ENCODE measurements at places on chromosomes 2 and 18.
A peak's percentile ranks its signal among the peaks of the same experiment; 100 is the strongest.

DNA sequence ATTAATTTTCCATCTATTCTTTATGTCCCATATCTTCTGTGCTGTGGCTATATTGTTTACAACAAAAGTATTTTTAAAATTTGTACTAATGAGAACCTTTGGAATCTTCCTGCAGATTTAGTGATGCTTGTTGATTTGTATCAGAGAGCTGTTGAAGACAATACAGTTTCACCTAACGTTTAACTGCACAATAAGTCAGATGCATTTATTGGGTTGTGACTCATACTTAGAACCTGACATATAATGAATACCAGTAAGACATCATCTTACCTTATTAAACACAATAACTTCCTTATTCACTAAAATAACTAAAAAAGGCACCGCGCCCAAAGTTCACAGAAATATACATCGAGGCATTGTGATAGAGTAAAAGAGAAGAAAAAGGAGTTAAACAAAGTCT lies 43.8 kb upstream of the IL1R1 start:
- DNase-seq = no peak

- DNase-seq = no peak
Observed at GRCh38 chr2:239087046-239087710, 239.3 kb downstream of the TWIST2 start.

- DNase-seq = no peak
Observed at GRCh38 chr2:75340560-75340959, 141.2 kb upstream of the TACR1 start.

DNA sequence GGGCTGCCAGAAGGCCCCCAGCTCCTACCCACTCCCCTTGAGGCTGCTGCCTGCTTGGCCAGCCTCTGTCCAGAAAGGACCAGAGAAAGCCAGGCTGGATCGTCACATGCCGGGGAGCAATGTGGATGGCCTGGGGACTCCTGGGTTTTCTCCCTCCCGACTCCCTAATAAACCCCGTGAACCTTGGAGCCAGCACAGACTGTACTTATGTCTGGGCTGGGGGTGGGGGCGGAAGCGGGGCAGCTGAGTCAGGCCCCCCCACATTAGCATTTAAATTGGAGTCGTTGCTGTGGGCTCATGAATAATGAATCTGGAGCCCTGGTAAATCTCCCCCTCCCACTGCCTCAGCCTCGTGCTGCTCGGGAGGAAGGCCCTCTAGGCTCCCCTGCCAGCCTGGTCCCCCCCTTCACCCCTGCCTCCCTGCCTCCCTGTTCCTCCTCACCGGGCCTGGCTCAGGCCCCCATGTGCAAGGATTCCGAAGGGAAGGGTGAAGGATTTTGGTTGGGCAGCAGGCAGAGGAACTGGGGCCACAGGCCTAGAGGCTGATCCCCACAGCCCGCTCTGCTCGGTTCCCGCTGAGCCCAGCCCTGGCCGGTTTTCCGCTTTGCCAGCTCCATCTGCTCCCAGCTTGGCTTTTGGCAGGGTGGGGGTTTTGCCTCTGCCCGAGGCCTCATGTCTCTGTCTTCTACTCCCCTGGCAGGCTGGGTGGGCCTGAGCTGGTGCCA lies 7.3 kb upstream of the ASIC4 start:
- no peak for DNase-seq

DNA sequence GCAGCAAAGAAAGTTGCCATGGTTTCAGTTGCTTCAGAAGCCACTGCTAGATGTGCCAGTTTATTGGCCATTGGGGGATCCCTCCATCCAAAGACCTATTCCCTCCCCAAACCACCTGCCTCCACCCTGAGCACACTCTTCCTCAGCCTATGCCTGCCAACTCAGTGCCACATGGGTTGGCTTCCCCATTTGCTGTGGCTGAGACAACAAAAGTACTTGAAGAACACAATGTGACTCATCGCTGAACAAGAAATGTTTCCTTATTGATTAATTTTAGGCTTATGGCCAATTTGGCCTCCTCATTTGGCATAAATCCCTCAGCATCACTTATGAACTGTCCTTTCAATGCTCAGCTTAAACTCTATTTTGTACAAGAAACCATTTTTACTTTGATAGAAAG lies 215.9 kb downstream of the TMEM247 start:
- no peak for DNase-seq

- DNase-seq = no peak
Observed at GRCh38 chr2:24110660-24111303, 12.4 kb downstream of the PFN4 start.

DNA sequence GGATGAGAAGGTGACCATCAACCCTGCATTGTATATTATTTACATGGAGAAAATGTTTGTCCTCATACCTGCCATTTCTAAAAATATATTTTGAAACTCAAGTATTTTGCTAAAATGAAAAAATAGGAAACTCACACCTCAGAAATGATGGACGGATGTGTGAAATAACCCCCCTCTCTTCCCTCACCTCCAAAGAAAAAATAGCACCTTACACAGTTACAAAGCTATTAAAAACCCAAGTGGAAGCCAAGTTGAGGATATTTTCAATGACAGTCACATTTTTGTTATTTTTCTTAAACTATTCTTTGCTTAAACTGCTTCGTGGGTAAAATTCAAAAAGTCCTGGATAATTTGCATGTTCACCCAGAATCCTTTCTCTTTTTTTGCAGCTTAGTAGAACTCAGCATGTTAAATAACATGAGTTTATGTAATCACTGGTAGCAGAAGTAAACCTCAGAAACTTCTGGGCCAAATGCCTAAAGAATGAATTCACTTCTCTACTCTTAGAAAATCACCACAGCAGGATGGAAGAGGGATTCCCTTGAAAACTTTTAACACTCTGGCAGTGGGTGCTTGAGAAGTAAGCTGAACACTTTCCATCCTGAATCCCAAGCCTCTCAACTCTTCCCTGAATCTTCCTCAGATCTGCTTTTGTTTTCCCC lies 768 bp downstream of the DSC1 start:
- DNase-seq = no peak

GRCh38 chr2:209721497-209721896 lies 50.1 kb upstream of the UNC80 start:
- no peak for DNase-seq

DNA sequence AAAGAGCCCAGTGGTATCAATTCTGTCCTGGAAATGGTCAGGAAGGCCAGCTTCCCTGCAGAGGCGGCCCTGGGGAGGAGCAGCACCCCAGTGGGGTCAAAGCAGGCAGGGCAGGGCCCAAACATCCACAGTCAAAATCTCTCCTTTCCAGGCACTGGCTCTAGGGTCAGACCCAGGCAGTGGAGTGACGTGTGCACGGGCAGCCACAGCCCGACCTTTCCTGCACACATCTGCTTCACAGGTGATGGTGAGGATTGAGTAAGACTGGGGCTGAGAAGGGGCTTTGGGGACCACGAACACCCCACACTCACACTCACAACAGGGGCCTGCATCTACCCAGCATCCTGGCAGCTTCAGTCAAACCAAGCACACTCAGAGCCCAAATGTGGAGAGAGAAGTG lies 97.8 kb upstream of the GLI2 start:
- no peak for DNase-seq

GRCh38 chr18:23424616-23425015 lies 28.5 kb upstream of the RIOK3 start:
- no peak for DNase-seq

DNA sequence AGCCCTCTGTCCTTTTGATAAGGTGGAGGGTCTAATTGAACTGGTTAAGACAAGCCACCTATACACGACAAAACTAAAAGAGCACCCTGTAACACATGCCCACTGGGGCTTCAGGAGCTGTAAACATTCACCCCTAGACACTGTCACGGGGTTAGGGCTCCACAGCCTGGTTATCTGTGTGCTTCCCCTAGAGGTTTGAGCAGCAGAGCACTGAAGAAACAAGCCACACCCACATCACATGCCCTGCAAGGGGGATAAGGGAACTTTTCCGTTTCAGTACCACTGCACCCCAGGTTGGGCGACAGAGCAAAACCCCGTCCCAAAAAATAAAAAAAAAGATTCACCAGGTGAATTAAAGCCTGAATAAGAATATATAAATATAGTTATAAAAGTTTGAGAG lies 913.7 kb upstream of the ACVR2A start:
- DNase-seq = no peak

- no peak for DNase-seq
Observed at GRCh38 chr2:75406131-75406581, 154.6 kb downstream of the EVA1A start.

DNA sequence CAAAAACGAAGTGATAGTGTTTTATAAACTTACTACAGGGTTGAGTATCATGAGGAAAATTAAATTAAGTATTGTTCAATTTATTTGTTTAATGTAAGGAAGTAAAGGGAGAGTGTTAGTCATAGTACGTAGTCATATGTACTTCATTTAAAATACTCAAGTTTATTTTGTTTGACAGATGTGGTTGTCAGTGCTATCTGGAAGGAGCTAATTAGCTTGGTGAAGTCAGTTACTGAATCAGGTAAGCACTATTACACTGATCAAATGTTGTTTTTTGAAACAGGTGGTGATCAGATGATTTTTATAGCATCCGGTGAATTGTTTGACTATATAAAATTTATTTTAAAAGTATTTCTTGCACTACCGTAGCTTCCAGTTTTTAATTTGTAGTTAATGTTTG lies 28.8 kb downstream of the RIF1 start:
- no peak for DNase-seq

GRCh38 chr2:169659320-169659719 lies 34.9 kb downstream of the CFAP210 start:
- no peak for DNase-seq

DNA sequence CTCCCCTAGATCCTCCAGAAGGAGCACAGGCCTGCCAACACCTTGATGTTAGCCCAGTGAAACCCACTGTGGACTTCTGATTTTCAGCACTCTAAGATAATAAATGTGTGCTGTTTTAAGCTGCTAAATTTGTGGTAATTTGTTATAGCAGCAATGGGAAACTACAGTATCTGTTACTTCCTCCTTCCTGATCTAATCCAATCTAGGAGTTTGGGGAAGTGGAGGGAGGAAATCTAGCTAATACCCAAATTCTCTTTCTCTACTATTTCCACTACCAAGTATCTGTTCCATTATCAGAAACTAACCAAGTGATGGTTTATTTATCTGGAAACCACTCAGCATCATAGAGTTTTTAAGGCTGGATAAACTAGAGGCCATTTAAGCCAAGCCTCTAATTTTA lies 64.9 kb downstream of the AFF3 start:
- no peak for DNase-seq

DNA sequence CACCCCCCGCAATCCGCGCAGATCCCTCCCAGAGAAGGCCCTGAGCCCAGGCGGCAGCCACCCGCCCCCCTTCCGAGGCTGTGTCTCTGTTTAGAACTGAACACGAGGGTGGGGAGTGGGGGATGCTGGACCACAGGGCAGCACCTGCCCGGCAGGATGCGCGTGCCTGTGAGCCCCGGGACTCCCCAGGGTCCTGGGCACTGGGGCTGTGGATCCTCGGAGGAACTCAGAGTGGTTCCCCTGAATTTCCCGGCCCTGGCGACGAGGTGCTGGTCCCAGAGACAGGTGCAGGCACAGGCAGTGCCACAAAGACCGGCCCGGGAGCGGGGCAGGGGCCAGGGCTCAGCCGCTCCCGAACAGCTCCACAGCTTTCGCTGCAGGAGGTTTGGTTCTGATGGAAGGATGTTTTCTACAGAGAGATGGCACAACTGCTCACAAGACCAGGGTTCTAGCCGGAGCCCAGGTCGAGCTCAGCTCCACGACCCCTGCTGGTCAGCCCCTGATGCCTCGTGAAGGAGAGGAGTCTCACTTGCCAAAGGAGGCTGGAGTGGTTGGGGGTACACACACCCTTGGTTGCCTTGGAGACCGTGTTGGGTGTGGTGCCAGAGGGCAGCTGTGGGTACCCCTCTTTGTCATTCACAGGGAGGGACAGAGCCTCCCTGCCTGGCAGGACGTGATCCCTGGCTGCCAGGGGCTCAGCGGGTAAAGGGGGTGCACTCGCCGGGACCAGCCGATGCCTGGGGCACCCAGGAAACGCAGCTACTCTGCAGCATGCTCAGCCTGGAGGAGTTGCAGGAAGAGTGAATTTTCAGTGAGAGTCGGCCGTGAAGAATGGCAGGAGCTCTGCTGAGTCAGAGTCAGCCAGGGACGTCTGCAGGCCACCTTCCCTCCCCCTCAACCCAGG lies 4.4 kb upstream of the NEU4 start:
- peak; percentile 24 for DNase-seq

DNA sequence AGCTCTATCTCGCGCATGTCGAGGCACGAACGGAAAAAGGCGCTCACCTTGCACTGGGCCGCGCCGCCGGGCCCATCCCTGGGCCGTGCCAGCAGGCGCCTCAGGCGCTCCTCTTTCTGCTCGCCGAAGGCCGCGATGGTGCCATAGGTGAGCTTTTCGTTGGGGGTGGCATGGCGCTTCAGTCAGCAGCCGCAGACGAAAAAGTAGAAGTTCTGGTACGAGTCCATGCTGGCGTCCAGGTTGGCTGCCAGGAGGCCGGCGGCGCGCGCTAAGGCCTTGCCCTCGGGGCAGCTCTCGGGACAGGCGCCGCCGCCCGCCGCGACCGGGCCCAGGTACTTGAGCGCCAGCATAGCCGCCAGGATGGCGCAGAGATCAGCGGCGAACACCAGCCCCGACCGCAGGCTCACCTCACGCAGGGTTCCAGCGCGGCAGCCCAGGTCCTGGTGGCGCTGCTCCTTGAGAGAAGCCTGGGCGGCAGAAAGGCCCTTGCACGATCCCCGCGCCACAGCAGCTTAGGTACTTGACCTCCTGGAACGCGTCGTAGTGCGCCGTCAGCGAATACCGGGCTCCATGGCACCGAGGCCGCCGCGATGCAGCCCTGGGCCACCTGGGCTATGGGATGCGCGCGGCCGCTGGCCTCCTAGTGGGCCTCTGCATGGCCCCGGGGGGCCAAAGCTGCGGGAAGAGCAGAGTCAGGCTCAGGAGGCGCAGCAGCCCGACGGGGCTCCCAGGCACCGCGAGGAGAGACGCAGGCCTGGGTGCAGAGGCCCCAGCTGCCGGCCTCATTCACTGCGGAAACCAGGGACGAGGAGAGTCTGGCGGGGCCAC lies 12.8 kb downstream of the ALPG start:
- no peak for DNase-seq

- DNase-seq = no peak
Observed at GRCh38 chr2:108414256-108414876, 34.6 kb upstream of the GCC2 start.

- peak; percentile 29 for DNase-seq
Observed at GRCh38 chr2:74292751-74293150, 50.5 kb downstream of the SLC4A5 start.

DNA sequence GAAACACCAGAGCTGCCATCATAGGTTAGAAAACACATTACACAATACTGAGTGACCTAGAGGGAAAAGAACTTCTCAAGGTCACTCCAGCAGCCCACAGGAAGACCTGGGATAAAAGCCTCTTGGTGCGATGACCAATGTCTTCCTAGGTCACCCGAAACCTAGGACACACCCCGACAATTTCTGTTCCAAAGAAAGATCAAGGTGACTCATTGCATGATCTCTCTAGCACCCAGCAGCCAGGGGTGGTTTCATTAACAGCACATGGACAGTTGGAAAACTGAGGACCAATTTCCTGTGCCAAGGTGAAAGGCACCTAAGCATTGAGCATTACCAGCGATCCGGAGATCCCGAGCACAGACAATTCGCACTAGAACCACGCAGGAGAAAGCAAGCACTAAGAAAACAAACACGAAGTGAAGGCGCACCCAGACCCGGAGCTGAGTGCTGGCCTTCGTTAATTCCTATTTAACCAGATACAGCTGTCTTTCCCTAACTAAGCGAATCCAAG lies 1.5 kb downstream of the CACNB4 start:
- DNase-seq = peak; percentile 48

GRCh38 chr18:8116341-8117005 lies 492.8 kb upstream of the RAB12 start:
- no peak for DNase-seq

All from HuH-7.5 (cell line).